Activated CD4-positive, alpha-beta T cell treated with anti-CD3 and anti-CD28 coated beads for 4 hours (primary cell): ENCODE measurements at places on chromosomes 2 and 18.

- DNase-seq: no peak
Observed at GRCh38 chr2:8564475-8564874, 117.4 kb upstream of the ID2 start.

DNA sequence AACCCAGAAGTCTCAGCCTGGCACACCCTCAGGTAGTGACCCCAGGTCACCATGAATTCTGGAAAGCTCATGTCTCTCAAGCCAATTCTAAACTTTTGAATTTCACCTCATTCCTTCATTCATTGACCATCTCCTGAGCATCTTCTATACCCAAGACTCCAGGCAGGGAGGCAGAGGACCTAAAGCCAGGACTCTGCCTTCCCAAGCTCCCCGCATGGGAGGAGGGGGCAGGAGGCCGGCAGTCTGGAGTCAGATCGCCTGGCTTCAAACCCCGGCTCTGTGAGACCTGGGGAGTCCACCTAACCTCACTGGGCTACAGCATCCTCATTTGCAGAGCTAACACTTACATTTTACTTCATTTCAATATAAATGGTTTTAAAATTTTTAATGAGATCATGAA is 59.0 kb downstream of the SMAD7 start:
- no peak for DNase-seq

- DNase-seq: no peak
Observed at GRCh38 chr2:227745594-227745993, at the start of gene SCYGR8. Gene SCYGR8, plus strand, starts transcription at chr2:227745894. Its CDS starts 0 bp downstream, at chr2:227745894.

- DNase-seq: no peak
Observed at GRCh38 chr18:75418293-75419005, 9.1 kb downstream of the SMIM21 start.

DNA sequence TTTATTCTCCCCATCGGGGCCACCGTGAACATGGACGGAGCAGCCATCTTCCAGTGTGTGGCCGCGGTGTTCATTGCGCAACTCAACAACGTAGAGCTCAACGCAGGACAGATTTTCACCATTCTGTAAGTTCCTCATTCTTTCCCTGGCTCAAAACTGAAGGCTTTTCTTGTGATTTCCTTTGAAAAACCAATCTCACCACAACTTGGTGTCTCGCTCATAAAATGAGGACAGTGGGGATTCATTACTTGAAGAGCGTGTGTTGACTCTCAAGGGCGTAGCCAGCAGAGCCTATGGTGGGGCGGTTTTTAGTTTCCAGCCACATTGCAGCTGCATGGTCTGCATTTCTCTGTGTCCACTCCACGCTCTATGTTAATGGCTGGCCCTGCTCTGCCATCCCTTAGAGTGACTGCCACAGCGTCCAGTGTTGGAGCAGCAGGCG is 29.0 kb downstream of the SLC1A4 start:
- no peak for DNase-seq

GRCh38 chr2:50950996-50951395 is 80.9 kb downstream of the NRXN1 start:
- DNase-seq: no peak

GRCh38 chr2:241248289-241248688 is 59.8 kb downstream of the ANO7 start:
- DNase-seq: no peak

DNA sequence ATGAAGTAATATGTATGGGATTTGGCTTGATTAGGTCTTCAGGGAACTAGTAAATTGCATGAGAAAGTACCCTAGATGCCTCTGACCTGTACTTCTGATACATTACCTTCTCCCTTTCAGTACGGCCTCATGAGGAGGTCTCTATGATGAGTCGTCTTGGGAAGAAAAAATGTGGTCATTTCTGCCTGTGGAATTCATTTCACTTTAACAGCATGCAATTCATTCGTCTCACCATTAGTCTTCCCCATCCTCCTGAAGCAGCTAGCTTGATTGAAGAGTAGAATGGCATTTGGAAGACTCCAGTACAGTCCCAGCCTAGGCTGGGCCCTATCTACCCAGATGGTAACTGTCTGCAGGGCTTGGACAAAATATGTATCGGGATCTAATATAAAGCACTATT is 52.2 kb downstream of the TMX3 start:
- DNase-seq: no peak

GRCh38 chr2:126802774-126803433 is 95.8 kb upstream of the TEX51 start:
- DNase-seq: no peak

- no peak for DNase-seq
Observed at GRCh38 chr18:59268721-59269562, 4.3 kb downstream of the RAX start.

GRCh38 chr18:75410611-75411010 is 16.9 kb downstream of the SMIM21 start:
- no peak for DNase-seq

DNA sequence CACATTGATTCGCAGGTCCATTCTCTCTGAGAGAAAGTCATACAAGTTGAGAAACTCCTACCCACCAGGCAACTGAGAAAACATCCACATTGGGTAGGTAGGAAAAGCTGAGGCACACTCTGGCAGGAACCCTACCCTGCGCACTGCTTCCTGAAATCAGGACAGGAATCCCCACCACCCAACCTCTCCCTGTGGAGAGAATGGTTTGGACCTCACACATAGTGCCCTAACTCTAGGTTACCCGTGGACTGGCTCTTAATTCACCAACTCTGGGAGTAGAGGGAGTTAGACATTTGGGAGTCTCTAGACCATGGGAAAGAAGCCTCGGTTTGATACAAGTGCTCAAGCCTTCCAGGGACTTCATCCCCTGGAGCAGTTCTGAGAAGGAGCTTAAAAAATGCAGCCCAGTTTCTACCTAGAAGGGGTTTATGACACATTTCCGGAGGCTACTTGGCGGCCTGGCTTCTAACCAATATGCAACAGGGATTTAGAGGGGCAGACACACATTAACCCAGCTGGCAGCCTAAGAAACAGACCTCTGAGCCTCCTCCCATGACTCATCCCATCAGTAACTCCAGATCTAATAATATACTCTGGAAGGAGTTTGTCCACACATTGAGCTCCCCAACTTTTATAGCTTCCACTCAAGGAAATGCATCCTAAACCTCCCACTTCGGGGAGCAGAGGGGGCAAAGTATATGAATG is 136.7 kb downstream of the EML6 start:
- DNase-seq: no peak

DNA sequence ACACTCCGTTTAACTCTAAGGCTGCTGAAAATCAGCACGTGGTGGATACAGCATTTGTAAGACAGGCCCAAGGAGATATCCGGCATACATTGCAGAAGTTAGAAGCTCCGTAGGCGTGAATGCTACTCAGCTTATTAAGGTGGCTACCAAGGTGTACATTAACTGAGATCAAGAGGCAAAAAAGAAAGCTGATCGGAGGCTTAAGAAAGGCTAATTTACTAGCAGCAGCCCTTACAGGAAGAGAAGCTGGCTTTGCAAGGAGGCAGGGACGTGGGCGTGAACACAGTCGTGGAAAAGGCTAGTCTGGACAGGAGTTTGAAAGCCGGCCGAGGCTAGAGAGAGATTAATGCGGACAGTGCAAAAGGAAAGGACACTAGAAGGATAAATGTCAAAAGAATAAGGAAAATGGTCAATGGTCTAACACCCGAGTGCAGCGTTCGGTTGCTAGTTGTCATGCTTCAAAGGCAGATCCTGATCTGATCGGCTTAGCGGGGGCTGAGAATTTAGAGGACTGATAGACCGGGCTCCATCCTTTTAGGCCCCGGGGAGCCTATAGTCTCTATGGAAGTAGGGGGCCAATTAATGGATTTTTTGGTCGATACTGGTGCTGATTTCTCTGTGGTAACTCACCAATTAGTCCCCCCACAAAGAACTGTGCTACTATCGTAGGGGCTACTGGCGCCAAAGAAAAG is 45.6 kb upstream of the SELENOI start:
- no peak for DNase-seq

GRCh38 chr18:7657050-7657449 is 89.9 kb downstream of the PTPRM start:
- DNase-seq: no peak

GRCh38 chr18:10953672-10954071 is 195.7 kb downstream of the PIEZO2 start:
- DNase-seq: no peak

- no peak for DNase-seq
Observed at GRCh38 chr2:209834767-209835166, 63.1 kb downstream of the UNC80 start.

- no peak for DNase-seq
Observed at GRCh38 chr18:3885209-3885792, 435.3 kb downstream of the TGIF1 start.

DNA sequence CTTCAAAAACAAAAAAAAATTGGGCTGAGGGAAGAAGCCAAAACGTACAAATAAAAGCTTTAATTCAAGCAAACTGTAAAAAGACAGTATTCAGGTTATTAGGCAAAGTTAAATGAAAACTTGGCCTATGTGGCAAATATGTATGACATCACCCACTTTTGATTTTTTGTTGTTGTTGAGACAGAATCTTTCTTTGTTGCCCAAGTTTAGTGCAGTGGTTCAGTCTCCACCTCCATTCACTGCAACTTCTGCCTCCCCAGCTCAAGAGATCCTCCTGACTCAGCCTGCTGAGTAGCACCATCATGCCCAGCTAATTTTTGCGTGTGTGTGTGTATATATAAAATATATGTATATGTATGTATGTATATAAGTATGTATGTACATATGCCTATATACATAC is 440.4 kb upstream of the NRXN1 start:
- no peak for DNase-seq

DNA sequence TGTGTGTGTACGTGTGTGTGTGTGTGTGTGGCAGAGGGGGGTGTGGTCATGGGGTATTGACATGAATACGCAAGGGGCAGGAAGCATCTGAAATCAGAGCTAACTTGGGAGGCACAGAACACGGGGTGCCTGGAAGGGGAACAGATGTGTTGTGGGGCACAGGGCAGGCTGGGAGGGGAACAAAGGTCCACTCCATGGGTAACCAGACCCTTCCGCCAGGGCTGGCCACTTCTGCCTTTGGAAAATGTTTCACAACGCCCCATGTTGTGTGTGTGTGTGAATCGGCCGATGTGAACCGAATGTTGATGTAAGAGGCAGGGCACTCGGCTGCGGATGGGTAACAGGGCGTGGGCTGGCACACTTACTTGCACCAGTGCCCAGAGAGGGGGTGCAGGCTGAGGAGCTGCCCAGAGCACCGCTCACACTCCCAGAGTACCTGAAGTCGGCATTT is at the start of gene SLC11A1:
Gene SLC11A1, plus strand, starts transcription at position 358 of the 451 bp plus-strand sequence. CDS start 96 bp downstream, outside the sequence.
- no peak for DNase-seq

GRCh38 chr18:34880882-34881834 is 160.1 kb upstream of the MAPRE2 start:
- DNase-seq: no peak

- DNase-seq: no peak
Observed at GRCh38 chr2:161947836-161948235, 126.2 kb downstream of the DPP4 start.

DNA sequence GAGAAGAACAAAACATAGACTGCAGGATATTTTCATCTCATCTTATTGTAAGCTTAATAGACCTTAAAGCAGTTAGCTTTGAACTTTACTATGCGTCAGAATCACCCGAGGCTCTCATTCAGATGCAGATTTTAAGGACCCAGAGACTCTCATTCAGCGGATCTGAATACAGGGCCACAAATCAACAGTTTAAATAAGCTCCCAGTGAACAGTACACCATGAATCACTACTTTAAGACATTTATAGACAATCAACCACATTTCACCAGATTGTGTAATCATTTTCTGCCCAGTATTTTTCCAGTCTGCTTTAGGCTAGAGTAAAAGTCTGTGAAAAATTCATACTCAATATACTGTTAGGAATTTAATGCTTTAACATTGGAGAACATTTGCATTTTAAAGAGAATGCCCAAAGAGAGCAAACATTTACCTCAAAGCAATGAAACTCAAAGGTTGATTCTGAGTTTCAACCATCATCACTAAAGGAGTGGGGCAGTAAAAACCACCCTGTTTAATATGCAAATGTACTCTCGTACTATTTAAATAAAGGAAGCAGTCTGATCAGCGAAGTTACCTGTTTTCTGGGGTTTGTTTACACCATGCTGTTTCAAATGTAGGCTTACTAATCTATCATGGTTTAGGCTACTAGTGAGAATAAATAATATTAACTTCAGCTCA is 11.0 kb upstream of the ALPK2 start:
- no peak for DNase-seq

DNA sequence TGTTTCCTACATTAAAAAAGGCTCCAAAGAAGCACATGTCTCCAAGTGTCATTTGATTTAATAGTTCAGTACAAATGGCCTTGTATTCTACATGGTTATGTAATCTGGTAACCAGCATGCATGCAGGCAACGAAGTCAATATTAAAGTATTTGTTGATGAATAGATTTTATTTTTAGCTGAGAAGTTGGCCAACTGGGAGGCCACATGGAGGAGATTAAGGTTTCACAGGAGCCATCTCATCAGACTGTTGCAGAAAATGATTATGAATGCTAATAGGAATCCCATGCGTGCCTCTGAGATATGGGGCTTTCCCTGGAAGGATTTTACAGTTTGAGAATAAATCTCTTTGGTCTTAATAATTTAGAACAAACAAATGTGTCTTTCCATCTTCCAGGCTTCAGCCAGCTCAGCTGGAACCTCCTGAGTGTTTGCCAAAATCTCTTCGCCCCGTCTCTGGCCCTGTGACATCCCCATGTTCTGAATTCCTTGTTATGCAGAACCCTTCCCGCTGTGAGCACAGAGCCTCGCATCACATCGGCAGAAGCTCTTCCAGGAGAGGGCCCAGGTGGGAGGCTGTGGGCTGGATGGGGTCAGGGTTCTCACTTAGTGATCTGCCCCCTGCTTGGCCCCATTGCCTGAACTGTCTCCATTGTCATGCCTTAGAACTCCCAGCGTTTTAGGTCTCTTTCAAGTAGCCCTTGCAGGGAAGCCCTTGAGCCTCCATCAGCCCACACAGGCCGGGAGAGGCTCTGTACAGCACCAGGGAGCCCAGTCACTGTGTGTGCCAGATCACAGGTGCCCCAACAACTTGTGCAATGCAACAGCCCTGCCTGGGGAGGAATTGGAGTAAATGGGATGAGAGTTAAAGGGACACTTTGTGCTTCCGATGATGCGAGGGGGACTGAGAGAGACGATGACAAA is 190.5 kb upstream of the TWIST2 start:
- no peak for DNase-seq
